ENCODE measurements at places on chromosomes 4 and X. TPM values are rescaled to one million over a fixed set of nuclear protein-coding genes. Genes with fewer than 3 reads are reported as not detected.

- DNase-seq, result no peak
Observed at GRCh38 chr4:7073526-7074390, 5.9 kb upstream of the GRPEL1 start.

- no peak for DNase-seq
Observed at GRCh38 chr4:147793569-147794313, 61.9 kb downstream of the ARHGAP10 start.

GRCh38 chrX:130623518-130623917, 221.7 kb downstream of the RBMX2 start:
- no peak for DNase-seq

TNMD gene
- not detected for total RNA-seq

OPN1MW gene
- total RNA-seq, result not detected

MAGEA9B gene
- not detected for total RNA-seq

F11 gene
- 0.52 TPM for total RNA-seq

ENPEP gene
- 2.7 TPM for total RNA-seq

MAPK10 gene
- total RNA-seq, result 3.2 TPM
